ENCODE measurements at places on chromosomes 16 and 17. TPM values are rescaled to one million over a fixed set of nuclear protein-coding genes. Genes with fewer than 3 reads are reported as not detected.

DNA sequence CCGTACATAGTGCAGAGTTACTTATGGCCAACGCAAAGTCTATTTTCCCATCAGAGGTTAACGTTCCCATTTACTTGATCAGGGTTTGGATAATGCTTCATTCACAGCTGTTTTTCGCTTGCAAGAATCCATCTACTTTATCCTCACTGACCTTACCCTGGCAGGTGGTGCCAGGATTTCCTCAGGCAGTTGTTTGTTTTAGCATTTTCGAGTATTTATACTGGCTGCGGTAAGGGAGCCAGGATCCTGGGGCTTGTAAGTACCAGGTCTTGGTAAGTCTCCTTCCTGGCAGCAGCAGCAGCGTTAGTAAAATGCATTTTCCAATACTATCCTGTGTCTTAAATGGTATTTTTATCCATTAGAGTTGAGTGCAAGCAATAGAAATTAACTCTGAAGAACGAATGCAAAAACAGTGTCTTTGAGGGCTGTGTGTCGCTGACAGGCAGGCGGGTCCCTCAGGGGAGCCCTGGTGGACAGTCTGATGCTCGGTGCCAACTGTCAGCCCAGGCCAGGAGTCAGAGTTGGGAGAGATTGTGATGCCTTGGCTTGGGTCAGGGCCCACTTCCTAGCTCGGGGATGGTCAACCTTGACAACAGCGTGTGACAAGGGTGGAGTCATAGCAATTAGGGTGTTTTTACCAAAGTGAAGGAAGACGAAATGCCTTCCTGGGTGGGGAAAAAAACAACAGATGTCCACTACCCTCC, 92.4 kb upstream of the HSBP1 start:
- H3K27ac ChIP-seq, result no peak overlapping the region
- H3K36me3 ChIP-seq, result no peaks in the 10 kb centered on the region
- no peaks in the 10 kb centered on the region for H3K4me1 ChIP-seq
- no peaks in the 10 kb centered on the region for H3K27me3 ChIP-seq

GRCh38 chr16:62863139-62863538, 826.9 kb upstream of the CDH8 start:
- no peak overlapping the region for H3K4me3 ChIP-seq
- H3K27me3 ChIP-seq, result no peaks in the 10 kb centered on the region
- no peak overlapping the region for H3K27ac ChIP-seq
- no peaks in the 10 kb centered on the region for H3K36me3 ChIP-seq

The ZACN gene
- total RNA-seq, result not detected

DNA sequence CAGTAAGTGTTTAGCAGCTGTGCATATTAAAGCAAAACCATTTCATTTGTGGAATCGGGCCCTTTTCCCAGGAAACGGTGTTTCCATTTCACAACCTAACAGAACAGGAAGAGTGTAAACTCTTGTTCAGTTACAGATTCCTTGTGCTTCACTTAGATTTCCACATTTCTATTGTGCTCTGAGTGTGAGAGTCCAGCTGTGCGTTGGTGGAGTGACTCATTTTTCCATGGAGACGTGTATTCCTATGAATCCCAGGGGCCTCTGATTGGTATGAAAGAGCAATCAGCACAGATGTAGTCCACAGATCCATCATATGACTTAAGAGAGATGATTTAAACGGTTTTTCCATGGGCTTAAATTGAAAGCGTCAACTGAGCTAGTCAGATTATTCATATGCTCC, 13.3 kb upstream of the CAVIN1 start:
- no peaks in the 10 kb centered on the region for H3K27me3 ChIP-seq
- no peaks in the 10 kb centered on the region for H3K4me1 ChIP-seq
- no peak overlapping the region for H3K4me3 ChIP-seq

DNA sequence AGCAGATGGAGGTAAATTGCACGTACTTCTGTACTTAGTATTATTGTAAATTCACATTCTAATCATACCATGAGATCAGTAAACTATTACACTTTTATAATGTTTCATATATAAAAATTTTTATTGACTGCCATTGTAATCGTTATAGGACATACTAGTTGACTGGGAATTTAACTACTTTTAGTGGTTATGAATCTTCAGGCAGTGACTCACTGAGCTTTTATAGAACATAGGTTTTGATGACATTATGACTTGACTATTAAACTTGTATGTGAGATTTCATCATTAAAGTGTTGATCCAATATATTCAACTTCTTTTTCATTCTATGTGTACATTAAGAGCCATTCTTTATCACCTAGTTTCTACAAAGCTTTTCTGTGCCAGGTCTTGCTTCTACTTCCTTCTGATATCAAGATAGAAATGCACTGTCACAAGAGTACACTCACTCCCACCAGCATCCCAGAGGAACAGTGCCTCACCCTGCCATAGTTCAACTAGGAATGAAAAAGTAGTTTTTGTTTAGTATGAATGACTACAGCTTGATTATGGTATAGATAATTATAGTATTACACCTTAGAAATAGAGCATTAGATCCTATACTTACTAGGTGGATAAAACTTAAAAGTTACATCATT, 142.4 kb upstream of the RBL2 start:
- no peak for DNase-seq
- no peaks in the 10 kb centered on the region for H3K4me1 ChIP-seq
- H3K4me3 ChIP-seq, result no peak overlapping the region
- H3K36me3 ChIP-seq, result no peaks in the 10 kb centered on the region
- H3K27me3 ChIP-seq, result no peaks in the 10 kb centered on the region

DNA sequence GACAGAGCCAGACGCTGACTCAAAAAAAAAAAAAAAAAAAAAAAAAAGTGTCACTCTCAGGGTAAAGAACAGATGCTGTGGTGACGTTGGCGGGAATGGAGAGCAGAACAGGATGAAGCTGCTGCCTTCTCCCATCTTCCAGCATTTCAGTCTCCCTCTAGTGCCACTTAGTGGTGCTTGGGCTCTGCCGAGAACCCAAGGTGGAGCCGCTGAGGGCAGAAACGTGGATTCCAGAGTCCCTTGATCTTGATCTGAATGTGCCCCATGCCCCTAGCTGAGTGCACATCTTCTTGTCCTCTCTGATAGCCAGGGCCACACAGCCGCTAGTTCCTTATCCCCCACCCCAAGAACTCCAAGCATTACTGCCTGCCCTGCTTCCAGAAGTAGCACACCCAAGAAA, 43.2 kb upstream of the FA2H start:
- no peaks in the 10 kb centered on the region for H3K27me3 ChIP-seq
- no peaks in the 10 kb centered on the region for H3K36me3 ChIP-seq
- DNase-seq, result no peak
- no peak overlapping the region for H3K27ac ChIP-seq

DNA sequence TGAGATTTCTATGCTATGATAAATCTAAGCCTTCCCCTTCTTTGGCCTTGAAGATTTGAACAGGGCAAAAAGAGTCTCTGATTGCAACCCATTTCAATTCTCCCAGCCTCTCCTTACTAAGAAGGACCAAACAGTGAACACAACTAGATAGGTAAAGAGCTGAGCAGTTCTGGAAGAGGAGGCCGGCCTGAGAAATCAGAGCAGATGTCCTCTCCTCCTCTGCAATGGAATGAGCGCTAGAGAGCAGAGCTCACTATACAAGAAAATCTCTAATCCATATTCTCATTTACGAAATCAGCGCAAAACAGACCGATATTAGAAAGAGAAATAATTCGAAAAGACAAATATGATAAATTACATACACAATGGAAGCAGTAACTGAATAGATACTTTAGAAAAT, 124.2 kb downstream of the CDK5R1 start:
- no peaks in the 10 kb centered on the region for H3K4me1 ChIP-seq
- H3K27ac ChIP-seq, result no peak overlapping the region
- H3K27me3 ChIP-seq, result no peaks in the 10 kb centered on the region
- no peak overlapping the region for H3K4me3 ChIP-seq

DNA sequence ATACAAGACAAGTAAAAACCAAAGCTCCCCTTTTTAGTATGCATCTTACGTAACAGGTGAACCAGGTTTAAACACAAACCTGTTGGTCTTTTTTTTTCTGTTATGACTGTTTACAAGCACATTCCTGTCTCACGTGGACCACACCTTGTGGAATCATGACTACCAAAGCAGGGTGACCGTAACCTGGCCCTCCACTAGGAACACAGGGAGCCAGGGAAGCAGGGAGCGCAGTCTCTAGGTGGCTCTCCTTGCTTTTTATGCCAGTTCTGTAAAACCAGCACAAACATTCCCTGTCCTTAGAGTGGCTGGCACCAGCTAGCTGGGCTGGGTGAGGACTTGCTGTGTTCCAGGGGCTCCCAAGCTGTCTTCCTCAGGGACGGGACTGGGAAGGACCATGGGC, 44.1 kb downstream of the DDX19A start:
- no peaks in the 10 kb centered on the region for H3K27me3 ChIP-seq
- no peak overlapping the region for H3K27ac ChIP-seq
- no peaks in the 10 kb centered on the region for H3K36me3 ChIP-seq
- no peaks in the 10 kb centered on the region for H3K4me1 ChIP-seq

The FOXC2 gene
- total RNA-seq, result 0.66 TPM

The LRRC36 gene
- 7.0 TPM for total RNA-seq

GRCh38 chr16:54939510-54940278, 9.0 kb downstream of the IRX5 start:
- H3K27me3 ChIP-seq, result peaks cover 63% of the 10 kb centered on the region
- no peak overlapping the region for H3K4me3 ChIP-seq
- H3K36me3 ChIP-seq, result no peaks in the 10 kb centered on the region
- no peak for DNase-seq
- peaks cover 34% of the 10 kb centered on the region for H3K4me1 ChIP-seq

GRCh38 chr16:81779536-81780320, 637 bp downstream of the PLCG2 start:
- H3K27me3 ChIP-seq, result no peaks in the 10 kb centered on the region
- no peak overlapping the region for H3K4me3 ChIP-seq
- peaks cover 17% of the 10 kb centered on the region for H3K4me1 ChIP-seq
- peak; percentile 36 for DNase-seq
- no peak overlapping the region for H3K27ac ChIP-seq

The SGCA gene
- total RNA-seq, result not detected

The QPRT gene
- 28.0 TPM for total RNA-seq

GRCh38 chr16:87182759-87183158, 134.4 kb downstream of the C16orf95 start:
- no peak overlapping the region for H3K4me3 ChIP-seq
- H3K36me3 ChIP-seq, result no peaks in the 10 kb centered on the region
- H3K27ac ChIP-seq, result no peak overlapping the region
- no peak for DNase-seq
- no peaks in the 10 kb centered on the region for H3K27me3 ChIP-seq

GRCh38 chr17:59561042-59561441, 4.4 kb upstream of the DHX40 start:
- no peak overlapping the region for H3K4me3 ChIP-seq
- no peak for DNase-seq
- no peaks in the 10 kb centered on the region for H3K36me3 ChIP-seq
- peaks cover 4% of the 10 kb centered on the region for H3K4me1 ChIP-seq
- no peak overlapping the region for H3K27ac ChIP-seq

GRCh38 chr17:35083071-35083470, 19.6 kb upstream of the RFFL start:
- peaks cover 31% of the 10 kb centered on the region for H3K4me1 ChIP-seq
- no peaks in the 10 kb centered on the region for H3K27me3 ChIP-seq
- no peaks in the 10 kb centered on the region for H3K36me3 ChIP-seq
- H3K4me3 ChIP-seq, result no peak overlapping the region
- no peak overlapping the region for H3K27ac ChIP-seq

DNA sequence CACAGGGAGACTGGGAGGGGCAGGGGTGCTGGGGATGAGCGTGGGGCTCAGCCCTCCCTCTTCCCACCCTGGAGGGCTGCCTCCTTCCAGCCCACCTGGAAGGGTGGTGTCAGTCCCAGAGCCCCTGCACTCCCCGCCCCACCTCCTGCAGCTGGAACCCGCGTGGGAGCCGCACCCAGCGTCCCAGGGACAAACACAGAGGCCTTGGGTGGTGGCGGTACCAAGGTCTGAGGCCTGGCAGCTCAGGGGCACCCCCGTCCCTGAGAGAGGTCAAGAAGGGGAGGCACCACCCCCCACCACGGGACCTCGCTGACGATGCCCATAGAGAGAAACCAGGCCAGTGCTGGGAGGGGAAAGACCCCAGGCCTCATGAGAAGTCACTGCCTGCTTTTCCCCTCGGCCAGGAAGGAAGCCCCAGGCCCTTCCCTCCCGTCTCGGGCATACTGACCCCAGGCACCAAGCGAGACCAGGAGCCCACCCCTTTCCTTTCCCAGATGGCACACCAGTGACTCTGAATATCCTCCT, 4.1 kb downstream of the HS3ST6 start:
- H3K4me3 ChIP-seq, result no peak overlapping the region
- DNase-seq, result no peak
- H3K27me3 ChIP-seq, result no peaks in the 10 kb centered on the region
- H3K4me1 ChIP-seq, result peaks cover 25% of the 10 kb centered on the region
- H3K36me3 ChIP-seq, result no peaks in the 10 kb centered on the region

DNA sequence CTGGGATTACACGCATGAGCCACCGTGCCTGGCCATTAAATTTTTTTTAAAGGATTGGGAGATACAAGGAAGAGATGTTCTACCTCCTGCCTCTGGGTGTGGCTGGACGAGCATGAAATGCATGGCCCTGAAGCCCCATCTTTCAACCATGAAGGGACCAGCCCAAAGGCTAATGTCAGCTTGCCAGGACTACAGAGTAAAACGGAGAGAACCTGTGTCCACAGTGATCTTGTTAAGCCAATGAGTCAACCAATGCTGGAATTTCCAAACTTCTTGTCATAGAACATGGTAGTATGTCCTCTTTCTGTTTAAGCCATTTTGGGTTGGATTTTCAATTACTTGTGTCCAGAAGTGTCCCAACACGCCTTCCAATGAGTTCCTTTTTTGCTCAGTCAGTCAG, 71.3 kb downstream of the RTN4RL1 start:
- no peak overlapping the region for H3K27ac ChIP-seq
- no peaks in the 10 kb centered on the region for H3K36me3 ChIP-seq
- no peaks in the 10 kb centered on the region for H3K4me1 ChIP-seq
- no peaks in the 10 kb centered on the region for H3K27me3 ChIP-seq

The PDILT gene
- total RNA-seq, result not detected
